ENCODE measurements at places on chromosomes 4 and X.

DNA sequence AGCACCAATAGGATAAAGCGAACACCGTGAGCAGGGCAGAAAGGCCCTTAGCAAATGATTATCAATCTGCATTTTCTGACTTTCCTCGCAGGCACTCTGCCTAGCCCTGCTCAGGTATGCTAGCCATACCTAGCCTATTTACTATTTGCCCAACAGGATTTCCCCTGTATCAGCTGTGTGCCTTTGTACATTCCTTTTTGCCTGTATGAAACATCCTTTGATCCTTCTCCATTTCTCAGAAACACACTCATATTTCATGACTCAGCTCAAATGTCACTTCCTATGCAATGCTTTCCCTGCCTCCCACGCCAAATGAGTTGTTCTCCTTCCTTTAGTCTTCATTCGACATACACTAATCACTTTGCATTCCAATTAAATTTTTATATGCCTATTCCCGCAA, 37.2 kb downstream of the PCDH7 start:
- no peak for DNase-seq

GRCh38 chr4:188660796-188661195, 521.6 kb downstream of the TRIML1 start:
- no peak for DNase-seq

GRCh38 chrX:107442914-107443527, 6.4 kb upstream of the FRMPD3 start:
- no peak for DNase-seq

- peak; percentile 9 for DNase-seq
Observed at GRCh38 chrX:153411255-153411987, at the start of gene ZFP92. ZFP92 (plus strand) TSS chrX:153411472; CDS start chrX:153418323, 6,851 bp downstream.

DNA sequence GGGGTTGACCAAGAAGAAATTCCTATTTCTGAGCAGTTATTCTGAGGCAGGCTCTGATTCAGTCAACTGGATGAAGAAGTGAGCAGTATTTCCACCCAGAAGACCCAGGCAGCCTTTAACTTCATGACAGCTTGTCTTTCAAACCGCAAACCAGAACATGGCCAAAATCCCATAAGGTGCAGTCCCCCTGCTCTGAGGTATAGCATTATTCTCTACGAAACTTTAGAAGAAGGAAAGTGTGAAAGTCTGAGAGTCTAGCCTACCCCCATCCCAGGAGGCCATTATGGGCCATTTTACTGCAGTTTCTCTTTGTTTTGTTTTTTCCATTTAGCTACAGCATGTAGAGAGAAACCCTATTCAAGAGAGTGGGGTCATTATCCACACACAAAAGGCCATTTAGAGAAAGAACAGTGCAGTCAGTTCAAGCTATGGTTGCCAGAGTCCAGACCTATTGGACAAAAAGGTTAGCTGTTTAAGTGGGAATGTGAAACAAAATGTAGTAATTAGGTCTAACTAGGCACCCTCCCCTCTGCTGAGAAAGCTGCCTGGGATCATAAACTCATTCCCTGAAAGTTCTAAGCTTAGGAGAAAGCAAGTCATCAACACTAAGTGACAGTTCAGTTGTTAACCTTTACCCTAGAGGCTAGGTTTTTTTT, 52.1 kb upstream of the RASGEF1B start:
- no peak for DNase-seq

- no peak for DNase-seq
Observed at GRCh38 chr4:47729131-47729680, 108.7 kb downstream of the CORIN start.

DNA sequence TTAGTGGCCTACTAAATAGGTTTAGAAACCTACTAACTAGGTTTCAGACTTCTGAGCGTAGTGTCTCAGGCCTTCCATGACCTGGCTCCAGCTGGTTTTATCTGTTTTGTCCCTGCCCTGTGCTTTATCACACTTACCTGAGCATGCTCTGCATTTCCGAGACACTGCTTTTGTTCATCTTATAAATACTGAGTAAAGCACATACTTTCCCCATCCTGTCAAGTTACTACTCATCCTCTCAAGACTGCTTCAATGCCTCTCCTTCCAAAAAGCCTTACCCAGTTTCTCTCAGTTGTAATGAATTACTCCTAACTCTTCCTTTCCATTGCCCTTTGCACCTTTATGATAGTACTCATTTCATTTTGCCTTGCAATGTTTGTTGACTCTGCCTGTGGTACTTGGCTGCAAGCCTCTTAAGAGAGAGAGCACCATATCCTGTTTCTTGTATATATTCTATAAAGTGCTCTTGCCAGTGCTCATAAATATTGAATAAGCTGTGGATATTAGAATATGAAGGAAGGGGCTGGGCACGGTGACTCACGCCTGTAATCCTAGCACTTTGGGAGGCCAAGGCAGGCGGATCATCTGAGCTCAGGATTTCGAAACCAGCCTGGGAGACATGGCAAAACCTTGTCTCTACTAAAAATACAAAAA, 34.4 kb downstream of the SLAIN2 start:
- no peak for DNase-seq

GRCh38 chr4:84877051-84877833, 89.2 kb downstream of the WDFY3 start:
- no peak for DNase-seq

- DNase-seq: no peak
Observed at GRCh38 chr4:159014859-159015258, 88.0 kb upstream of the RAPGEF2 start.

GRCh38 chrX:135484641-135485289, 35.7 kb upstream of the INTS6L start:
- DNase-seq: no peak

GRCh38 chrX:133175162-133175561, 43.0 kb downstream of the TFDP3 start:
- no peak for DNase-seq

GRCh38 chrX:26411045-26411444, 195.1 kb downstream of the MAGEB5 start:
- DNase-seq: no peak

DNA sequence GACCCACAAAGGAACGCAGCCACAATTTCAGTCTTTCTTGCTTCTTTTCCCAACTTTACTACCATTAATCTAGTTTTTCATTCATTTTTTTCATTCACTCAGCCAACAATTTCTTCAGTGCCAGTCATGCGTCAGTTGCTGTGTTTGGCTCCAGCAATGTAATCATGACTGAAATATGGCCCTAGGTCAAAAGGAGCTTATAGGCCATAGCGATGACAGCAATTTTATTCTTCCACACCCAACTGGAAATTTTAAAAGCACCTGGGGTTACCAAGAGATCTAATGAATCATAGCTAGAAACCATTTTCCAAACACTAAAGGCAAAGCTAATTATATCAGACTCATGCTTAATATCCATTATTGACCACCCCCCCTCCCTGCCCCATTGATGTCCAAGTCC, 29.8 kb upstream of the C1QTNF7 start:
- DNase-seq: no peak

GRCh38 chrX:124212622-124213021, 119.8 kb upstream of the TEX13D start:
- no peak for DNase-seq

- DNase-seq: no peak
Observed at GRCh38 chrX:103413705-103414387, 37.5 kb downstream of the BEX3 start.

GRCh38 chr4:187283201-187283955, 559.7 kb upstream of the FAT1 start:
- DNase-seq: no peak

GRCh38 chr4:185726931-185727330, 85.1 kb downstream of the SORBS2 start:
- no peak for DNase-seq

DNA sequence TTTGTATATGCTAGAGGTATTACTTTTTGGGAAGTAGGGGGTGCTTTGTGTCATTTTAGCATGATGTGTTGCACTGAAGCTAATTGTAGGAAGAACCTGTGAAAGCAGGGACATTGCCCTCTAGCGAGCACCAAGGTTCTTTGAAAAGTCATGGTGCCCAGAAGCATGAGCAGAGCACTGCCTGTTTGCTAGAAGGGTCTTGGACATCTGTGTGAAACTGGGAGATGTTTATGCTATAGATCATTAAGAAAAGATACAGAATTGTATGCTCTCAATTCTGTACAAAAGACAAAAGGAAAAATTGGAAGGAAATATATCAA, 14.7 kb downstream of the GRPR start:
- DNase-seq: no peak

DNA sequence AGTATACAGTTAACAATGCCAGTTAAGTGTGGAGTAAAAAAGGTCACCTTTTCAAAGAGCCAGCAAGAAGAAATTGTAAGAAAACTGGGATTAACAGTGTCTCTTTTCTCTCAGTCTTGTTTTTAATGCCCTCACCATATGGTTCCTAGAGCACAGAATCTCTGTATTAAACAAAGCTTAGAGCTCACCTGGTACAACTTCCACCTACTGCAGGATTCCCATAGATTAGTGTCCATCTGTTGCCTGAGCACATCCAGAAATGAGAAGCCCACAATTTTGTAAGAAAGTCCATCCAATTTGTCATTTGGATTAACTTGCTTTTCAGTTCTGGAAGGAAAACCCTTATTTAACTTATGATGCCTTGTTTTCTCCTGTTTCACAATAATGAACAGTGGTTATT, 1037.1 kb downstream of the STPG2 start:
- DNase-seq: no peak

- no peak for DNase-seq
Observed at GRCh38 chr4:10701702-10702460, 17.3 kb upstream of the CLNK start.

DNA sequence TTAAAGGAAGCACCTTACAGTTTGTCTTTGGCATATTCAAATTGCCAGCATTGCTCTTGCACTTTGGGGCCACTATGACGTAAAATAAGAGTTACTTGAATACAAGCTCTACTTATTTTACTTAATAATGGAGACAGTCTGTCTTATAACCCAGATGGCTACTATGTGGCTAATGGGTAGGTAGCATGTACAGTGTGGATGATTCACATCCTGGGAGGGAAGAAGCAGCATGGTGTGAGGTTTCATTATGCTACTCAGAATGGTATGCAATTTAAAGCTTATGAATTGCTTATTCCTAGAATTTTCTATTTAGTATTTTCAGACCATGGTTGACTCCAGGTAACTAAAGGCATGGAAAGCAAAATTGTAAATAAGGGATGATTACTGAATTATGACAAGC, 761.8 kb upstream of the ATOH1 start:
- DNase-seq: no peak

GRCh38 chrX:140065961-140066662, 100.8 kb upstream of the CXorf66 start:
- no peak for DNase-seq

- peak; percentile 67 for DNase-seq
Observed at GRCh38 chrX:15816886-15817285, 26.6 kb downstream of the ZRSR2 start.

DNA sequence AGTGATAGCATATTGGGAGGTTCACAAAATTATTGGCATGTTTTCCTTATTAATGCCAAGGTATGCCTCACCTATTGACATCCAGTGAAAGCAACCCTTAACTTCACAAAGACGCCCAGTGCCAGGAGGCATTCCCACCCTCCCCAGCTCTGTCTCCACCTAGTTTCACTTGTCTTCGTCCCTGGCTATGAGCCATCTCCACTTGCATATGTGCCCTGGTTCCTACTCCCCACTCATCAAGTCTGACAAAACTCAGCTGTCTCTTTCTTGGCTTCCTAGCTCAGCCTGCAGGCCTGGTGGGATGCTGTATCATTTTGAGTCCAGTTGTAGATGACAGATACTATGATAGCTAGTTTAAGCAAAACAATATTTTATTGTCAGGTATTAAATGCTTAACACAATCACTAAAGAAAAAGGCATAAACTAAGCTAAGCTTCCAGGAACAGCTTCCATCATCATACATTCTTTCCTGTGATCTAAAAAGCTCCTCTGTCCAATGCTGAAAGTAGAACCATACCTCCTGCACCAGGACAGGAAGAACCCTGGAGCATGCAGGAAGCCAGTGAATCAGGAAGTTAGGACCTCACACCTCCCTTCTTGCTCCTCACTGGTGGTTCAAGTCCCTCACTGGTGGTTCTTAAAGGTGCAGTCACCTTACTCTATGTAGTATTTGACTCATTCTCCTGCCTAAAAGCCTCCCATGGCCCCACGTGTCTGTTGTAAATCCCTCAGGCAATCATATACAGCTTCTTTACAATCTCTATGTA, 410.3 kb upstream of the RASGEF1B start:
- no peak for DNase-seq

DNA sequence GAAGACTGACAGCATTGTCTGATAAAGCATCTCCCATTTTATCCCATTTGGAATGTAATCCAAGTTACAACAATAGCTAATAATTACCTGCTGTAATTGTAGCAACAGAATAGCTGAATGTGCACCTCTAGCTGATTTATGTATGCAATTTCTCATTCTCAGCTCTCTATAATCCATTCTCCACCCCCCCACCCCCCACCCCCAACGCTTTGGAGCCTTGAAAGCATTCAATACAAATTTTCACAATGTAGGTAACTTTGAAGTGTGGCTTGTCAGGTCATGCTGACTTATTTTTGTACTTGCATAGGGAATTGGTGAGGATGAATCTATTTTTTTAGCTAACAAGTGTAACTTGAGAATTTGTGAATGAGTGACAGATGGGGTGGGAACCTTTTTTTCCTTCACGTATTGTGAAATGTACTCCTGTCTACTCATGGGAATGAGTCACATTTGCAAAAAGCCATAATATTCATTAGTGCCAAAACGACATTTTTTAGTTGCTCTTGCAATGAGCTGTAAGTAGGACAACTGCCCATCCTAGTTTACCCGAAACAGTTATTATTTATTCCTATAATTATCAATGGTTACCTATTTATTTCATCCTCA, 159.3 kb downstream of the PALLD start:
- no peak for DNase-seq

DNA sequence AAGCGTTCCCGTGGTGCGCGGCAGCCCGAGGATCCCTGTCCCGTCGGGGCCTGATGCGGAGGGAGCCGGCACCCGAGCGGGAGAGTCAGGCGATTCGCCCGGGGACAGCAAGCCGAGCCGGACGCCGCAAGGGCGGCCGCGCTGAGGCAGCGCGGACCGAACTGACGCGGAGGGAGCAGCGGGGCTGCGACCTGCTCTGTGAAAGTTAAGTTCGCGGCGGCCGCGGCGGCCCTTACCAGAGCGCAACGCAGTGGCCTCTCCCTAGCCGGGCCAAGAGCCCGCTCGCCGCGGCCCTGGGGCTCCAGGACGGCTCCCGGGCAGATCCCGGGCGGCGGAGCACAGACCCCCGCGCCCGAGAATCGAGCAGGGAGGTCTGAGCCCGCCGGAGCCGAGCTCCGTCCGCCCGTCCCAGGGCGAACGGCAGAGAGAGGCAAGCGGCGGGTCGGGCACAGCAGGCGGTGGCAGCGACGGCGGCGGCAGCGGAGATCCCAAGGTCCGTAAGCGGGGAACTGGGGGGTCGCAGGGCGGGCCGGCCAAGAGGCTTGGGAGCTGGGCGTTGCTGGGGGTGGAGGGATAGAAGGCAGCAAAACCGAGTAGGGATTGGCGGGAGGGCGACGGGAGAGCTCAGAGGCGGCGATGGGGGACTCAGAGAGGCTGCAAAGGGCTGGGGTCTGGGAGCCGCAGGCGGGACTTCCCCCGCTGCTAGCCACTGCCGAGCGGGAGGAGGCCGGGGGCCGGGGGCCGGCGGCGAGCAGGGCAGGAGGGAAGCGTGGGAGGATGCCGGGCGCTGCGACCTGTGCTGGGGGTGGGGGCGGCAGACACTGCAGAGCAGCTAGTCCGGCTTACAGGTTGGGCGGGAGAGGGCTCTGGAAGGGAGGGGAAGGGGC, 1.0 kb downstream of the GPR50 start:
- no peak for DNase-seq
